Left kidney (tissue), 8 donors: ENCODE measurements at places on chromosomes 7 and 10.

GRCh38 chr7:106371629-106372028 lies 86.8 kb upstream of the NAMPT start:
- DNase-seq: no peak

DNA sequence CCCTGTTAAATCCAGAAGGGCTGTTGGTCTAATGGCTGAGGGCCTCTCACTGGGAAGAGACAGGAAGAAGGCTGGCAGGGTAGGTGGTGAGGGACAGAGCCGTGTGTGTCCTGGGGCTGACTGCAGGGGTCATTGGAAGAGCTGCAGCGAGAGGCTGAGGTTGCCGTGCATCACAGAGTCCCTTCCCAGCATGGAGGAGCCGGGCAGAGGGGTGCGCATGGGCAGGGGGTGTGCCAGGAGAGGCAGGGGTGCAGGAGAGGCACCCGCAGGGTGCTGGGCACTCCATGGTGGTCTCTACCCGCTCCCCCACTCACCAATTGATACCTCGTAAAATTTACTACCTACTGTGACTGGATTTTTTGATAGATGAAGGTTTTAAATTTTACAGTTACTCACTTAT lies 124.3 kb downstream of the ACTR3B start:
- DNase-seq: no peak

DNA sequence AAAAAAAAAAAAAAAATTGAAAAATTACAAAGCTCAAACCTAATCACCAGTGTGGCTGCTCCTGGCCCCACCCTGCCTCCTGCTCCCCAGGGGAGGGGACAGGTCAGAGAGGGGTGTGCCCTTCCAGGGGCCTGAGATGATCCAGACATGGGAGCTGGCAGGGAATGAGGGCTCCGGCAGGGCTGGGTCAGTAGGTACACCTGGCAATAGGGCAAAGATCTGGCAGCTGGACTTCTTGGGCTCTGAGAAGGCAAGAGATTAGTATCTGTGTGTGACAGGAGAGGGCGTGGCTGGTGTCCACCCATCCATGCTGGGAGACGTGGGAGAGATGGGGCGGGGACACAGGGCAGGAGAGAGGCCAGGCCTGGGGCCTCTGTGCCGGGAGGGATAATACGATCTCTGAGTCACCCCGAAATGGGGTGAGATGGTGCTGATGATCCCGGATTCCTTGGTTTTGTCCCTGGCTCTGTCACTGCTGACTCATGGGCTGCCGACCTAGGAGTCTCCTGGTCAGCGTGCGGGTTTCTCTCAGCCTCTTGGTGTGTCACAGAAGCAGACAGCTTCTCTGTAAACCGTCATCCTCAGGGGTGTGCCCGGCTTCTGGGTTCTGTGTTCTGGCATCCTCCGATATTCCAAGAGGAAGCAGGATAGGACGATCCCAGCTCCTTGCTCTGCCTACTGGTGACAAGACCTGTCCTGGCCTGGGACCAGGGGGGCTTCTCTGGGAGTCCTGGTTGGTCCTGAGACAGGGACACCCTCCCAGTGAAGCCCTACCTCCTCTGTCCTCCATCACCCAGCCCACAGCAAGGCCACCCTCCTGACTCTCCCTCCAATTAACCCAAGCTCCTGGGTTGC lies 8.2 kb upstream of the CLDN4 start:
- DNase-seq: no peak

DNA sequence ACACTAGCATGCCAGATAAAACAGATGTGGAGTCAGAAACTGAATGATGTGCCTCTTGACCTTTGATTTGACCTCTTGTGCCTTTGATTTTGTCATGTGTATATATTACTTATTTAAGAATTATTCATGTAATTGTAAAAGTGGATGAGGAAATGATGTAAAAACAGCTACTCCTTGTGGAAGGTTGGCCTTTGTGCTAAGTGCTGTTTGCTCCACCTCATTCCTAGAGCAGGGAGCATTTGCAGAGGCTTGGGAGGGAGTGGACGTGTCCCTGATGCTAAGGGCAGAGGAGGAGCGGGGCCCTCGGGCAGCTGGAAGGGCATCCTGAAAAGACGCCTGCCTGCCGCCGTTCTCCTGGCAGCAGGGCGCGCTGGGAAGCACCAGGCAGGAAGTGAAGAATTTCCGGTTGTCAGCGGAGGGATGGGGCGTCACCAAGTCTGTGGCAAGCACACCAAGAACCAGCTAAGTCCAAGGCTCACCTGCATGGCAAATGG lies 197.6 kb upstream of the ZNF32 start:
- no peak for DNase-seq

GRCh38 chr10:83545901-83546391 lies 593.4 kb upstream of the GHITM start:
- DNase-seq: no peak

DNA sequence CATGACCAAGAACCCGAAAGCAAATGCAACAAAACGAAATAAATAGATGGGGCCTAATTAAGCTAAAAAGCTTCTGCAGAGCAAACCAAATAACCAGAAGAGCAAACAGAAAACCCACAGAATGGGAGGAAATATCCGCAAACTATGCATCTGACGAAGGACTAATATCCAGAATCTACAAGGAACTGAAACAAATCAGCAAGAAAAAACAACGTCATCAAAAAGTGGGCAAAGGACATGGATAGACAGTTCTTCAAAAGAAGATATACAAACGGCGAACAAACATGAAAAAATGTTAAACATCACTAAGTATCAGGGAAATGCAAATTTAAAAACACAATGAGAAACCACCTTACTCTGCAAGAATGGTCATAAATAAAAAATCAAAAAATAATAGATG lies 35.3 kb upstream of the CACUL1 start:
- no peak for DNase-seq

DNA sequence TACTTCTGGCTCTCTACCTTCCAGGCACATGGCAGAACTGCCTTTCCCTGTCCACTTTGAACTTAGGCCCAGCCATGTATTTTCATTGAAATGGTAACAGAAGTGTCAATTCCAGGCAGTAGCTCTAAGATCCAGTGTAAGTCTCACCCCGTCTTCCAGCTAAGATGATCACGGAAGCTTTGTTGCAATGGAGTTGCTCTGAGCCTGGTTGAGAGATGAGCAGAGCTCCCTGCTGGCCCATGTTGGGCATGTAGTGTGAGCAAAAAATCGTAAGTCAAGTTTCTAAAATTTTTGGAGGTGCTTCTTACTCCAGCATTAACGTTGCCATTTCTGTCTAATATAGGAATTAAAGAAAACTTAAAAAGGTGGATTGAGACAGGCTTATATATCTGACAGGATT lies 274.4 kb downstream of the IPMK start:
- no peak for DNase-seq

- DNase-seq: no peak
Observed at GRCh38 chr7:49244543-49244942, 320.2 kb downstream of the CDC14C start.

DNA sequence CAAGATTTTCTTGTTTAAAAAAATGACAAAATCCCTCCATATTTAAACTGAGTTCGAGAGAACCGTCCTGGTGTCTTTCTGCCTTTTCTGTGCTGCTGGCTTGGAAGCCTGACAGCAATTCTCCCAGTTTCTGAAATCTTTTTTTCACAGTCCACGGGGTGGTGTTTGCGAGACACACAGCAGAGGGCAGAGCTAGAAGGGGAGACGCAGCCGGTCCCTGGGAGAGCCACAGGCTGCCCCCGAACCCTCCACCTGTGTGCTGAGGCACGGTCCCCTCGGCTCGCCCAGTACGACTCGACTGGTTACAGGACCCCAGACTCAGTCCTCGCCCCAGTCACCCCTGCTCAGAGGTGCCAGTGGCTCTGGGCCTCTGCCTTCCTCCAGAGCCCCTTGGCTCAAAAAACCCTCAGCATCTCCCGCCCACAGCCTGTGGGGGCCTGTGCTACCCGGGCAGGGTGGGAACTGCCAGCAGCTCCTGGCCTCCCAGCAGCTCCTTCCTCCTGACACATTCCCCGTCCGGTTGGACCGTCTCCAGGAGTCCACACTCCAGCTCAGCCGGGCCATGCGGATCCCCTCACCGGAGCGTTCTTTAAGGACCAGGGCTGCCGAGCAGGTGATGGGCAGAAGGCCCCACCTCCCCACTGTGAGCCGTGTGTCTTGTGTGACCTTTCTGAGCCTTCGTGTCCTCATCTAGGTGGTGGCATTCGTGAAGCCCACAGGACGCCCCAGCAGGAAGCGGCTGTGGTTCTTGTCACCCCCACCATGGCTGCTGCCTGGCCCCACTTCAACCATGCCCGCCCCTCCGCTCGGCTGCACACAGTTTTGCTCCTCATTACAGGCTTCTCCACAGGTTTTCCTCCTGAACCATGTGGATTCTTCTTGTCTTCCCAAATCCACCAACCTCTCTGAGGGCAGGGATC lies 52.3 kb upstream of the EN2 start:
- no peak for DNase-seq
